ENCODE measurements at places on chromosomes 3 and 15.

- DNase-seq: no peak
These were observed 388.7 kb downstream of the FOXP1 start for GRCh38 chr3:71194785-71195184.

- DNase-seq: no peak
These were observed 404.8 kb downstream of the PTPRG start for GRCh38 chr3:61966200-61966599.

DNA sequence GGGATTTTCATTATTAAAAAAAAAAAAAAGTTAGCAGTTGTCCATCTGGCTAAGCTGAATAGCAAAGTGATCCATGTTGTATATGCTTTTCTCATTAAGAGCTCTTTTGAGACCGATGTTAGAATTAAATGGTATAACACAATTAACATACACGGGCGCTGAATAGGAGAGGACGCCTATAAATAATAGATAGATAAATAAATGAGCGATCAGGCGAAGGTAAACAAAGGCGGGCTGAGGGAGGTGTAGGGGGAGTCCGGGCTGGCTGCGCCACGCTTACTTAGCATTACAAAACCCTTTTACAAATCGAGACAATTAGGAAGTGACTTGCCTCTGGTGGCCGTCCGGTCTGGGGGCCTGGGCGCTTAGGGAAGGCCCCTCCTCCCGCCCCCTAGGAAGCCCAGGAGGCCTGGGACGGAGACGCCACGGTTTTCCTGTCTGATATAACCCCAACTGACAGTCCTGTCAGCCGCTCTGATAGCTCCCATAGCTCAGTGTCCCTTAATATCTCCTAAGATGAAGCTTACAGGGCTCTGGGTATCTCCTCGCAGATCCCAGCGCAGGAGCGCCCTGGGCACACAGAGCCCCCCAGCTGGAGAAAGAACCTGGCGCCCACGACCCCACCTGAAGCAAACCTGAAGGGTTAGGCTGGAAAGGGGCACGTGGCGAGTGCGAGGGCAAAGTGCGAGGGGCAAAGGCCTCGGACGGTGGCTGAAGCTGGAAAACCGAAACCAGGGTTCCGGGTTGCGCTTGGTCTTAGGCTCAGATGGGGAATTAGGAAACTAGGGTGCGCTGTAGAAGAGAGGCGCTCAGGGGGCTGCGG lies 3.6 kb downstream of the SOX14 start:
- DNase-seq: no peak

DNA sequence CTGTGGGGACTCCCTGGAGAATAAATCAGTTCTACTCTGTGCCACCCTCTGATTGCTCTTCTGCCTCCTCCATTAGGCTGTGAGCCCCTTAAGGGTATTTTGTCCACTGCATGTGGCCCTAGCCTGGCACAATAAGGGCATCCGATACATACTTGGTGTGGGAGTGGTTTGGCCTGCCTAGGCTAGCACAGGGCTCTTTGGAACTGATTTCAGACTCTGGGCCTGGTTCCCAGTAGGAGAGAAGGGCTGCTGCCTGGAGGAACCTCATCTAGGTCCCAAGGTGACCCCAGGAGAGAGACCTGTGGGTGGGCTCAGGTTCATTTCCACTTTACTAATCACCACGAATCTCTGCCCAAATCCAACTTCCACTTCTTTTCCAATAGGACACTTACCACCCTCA lies 5.3 kb upstream of the CTDSPL start:
- DNase-seq: no peak

DNA sequence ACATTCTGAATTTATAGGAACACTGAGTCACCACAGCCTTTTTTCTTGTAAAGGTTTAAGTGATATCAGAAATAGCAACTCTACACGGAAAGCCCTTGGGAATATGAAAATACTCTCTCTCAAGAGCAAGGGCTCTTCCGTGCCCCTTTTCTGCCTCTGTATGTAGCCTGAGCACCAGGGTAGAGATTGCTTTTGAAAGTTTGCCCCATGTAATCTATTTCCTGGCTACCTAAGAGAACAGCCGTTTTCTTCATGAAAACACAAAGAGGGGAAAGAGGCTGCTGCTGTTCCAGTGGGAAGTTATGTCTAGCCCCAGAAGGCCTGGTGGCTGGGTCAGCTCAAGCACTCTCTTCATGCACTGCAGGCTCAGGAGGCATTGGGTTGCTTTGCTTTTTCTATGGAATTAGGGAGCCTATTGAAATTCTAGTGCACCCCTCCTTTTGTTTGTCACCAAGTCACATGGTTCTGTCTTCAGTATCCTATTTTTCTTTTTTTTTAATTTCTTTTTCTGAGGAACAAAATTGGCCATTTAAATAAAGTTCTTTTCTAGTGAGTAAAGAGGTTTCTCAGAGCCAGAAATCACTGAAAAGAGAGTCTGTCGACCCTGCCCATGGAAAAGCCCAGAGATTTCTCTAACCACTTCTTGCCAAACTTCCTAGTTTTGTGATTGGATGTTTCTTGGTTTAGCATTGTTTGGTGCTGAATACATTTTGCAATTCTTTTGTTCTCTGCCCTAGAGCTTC lies 39.5 kb downstream of the TIGIT start:
- no peak for DNase-seq

DNA sequence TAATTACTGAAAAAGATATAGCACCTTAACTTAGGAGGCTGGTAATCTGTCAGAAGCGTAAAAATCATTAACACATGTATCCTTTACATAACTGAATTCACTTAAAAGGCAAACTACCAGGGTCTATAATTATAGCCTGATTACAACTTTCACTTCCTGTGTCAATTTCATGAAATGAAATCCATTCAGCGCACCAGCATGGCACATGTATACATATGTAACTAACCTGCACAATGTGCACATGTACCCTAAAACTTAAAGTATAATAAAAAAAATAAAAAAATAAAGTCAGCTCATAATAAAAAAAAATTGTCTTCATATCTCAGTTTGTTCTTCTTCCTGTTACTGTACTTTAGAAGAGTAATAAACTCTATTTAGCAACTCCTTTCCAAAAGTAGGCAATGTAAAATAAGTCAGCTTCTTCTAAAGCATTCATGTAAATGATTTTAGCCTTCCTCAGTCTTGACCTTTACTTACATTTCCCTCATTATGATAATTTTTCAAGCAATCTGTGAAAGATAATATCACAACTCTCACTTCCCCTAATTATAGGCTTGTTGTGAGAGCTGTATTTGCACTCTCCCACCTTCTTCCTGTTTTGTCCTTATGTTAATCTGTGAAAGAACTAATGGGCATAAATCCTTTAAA lies 50.1 kb downstream of the KBTBD8 start:
- peak; percentile 4 for DNase-seq

DNA sequence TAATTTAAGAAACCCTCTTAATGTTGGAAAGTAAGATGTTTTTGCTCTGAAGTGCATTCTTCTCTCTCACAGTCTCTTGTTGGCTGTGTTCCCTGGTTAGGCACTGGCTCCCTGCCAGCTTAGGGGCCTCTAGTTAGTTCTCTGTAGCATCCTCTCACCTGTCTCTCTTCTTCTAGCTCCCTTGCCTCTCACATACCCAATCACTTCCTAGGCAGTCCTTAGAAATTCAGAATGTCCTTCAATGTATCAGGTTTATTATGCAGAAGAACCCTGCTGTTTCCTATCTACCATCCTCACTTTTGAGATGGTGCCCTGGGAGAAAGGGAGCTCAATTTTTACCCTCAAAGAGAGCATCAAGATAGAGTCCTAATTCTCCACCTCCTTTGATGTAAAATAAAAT lies 36.2 kb upstream of the CPNE4 start:
- DNase-seq: no peak

DNA sequence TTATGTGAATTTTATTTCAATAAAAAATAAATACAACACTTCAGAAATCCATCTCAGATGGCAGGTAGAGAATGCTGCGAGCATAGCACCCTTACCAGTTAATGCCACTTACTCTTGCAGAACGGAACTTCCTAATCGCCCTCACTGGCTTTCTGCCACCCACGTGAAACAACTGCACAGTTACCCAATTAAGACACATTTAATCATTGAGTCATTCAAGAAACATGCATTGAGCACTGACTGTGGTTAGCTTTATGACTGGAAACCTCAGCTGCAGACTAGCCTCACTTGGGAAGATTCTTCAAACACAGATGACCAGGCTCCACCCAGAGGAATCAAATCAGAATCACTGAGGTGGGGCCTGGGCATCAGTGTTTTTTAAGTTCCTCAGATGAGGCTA lies 5.6 kb upstream of the MFGE8 start:
- DNase-seq: no peak

DNA sequence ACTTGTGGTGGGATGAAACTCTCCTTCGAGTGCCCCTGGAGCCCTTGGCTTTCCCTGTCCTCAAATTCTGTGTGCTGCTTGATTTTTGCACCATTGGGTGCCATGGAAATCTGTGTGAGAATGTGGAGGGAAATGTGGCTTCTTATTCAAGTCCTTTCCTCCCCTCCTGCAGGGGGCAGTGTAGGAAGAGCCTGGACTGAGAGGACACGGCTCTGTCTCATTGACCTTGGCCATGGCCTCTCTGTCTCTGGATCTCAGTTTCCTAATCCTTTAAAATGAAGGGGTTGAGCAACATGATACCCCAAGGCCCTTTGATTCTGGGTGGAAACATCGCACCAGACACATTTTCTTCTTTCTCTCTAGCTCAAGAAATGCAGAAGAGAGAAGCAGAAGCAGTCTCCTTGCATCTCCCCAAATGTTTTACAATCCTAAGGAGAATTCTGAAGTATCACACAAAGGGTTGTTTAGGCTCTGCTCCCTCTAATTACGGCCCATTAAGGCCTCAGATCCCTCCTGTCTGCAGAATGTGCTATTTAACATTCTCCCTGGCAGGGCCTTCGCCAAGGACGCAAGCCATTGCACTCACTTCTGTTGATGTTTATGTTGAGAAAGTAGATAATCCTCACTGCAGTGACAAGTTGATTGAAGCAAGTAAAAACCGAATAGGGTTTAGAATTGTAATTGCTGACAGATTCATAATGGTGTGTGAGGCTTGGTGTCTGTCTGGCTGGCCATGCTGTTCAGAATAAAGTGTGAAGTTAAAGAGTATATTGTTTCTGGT lies 169.1 kb downstream of the TPRG1 start:
- DNase-seq: no peak
